ENCODE measurements at places on chromosomes 12 and 14.

DNA sequence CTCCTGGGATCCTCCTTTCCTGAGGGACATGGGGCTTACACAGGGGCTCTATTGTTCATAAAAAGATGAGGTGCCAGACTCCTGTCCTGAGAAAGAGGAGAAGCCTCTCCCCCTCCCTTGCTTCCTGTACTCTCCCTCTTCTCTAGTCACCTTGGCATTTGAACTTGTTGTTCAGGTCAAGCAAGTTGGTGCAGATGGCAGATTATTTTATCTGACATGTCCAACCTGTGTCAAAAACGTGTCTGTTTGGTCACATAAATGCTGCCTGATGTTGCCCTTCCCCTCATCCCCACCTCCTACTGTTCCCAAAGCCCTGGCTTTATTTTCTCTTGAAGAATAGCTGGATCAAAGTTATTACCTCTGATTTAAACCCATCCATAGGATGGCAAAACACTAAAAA, 154.8 kb downstream of the TMX1 start:
- DNase-seq, result no peak

- DNase-seq, result peak; percentile 28
Measured at GRCh38 chr12:113403435-113404415, at the start of gene SDS. SDS (minus strand) TSS chr12:113403887; CDS start chr12:113399708, 4,179 bp downstream.

GRCh38 chr12:1429980-1430379, 164.4 kb downstream of the FBXL14 start:
- no peak for DNase-seq

GRCh38 chr14:21575661-21576060, 4.2 kb downstream of the OR10G3 start:
- DNase-seq, result no peak

- no peak for DNase-seq
Measured at GRCh38 chr12:103986829-103987228, 21.2 kb downstream of the TDG start.

- DNase-seq, result no peak
Measured at GRCh38 chr14:55858604-55859003, 259.6 kb upstream of the PELI2 start.

- no peak for DNase-seq
Measured at GRCh38 chr12:106254724-106255123, 6.9 kb upstream of the CKAP4 start.

- DNase-seq, result peak; percentile 42
Measured at GRCh38 chr14:58637391-58638230, at the start of gene DACT1. DACT1 (plus strand) TSS chr14:58637962; CDS start chr14:58638203, 241 bp downstream.

- DNase-seq, result no peak
Measured at GRCh38 chr12:94089891-94090290, 58.5 kb upstream of the PLXNC1 start.

- DNase-seq, result no peak
Measured at GRCh38 chr12:30145684-30146032, 361.9 kb upstream of the TMTC1 start.

- no peak for DNase-seq
Measured at GRCh38 chr12:13350381-13350780, 153.9 kb downstream of the EMP1 start.

DNA sequence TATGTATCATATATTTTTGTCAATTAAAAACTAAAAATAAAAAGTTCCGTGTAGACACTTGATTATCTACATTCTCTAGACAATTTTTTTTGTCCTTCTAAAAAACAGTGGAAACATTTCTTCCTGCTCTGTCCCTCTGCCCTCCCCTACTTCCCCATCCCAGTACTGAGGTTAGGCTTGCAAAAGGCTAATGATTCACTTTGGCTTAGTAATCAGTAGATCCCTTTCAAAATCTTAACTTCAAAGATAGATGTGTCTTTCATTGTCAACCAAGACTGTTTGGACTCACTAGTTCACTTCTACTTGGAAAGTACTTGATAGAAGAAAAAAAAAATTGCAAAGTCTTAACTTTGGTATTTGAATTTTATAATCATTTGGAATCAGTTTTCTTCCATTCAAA, 3.8 kb downstream of the SETD3 start:
- no peak for DNase-seq

GRCh38 chr12:108307006-108307405, 32.1 kb downstream of the CMKLR1 start:
- no peak for DNase-seq

GRCh38 chr12:120235369-120236323, 29.9 kb downstream of the PXN start:
- no peak for DNase-seq

- no peak for DNase-seq
Measured at GRCh38 chr12:27460471-27460978, 14.0 kb downstream of the SMCO2 start.

GRCh38 chr14:25406818-25407217, 356.9 kb upstream of the STXBP6 start:
- DNase-seq, result peak; percentile 11

GRCh38 chr12:15044471-15044870, 71.6 kb downstream of the PDE6H start:
- DNase-seq, result no peak

DNA sequence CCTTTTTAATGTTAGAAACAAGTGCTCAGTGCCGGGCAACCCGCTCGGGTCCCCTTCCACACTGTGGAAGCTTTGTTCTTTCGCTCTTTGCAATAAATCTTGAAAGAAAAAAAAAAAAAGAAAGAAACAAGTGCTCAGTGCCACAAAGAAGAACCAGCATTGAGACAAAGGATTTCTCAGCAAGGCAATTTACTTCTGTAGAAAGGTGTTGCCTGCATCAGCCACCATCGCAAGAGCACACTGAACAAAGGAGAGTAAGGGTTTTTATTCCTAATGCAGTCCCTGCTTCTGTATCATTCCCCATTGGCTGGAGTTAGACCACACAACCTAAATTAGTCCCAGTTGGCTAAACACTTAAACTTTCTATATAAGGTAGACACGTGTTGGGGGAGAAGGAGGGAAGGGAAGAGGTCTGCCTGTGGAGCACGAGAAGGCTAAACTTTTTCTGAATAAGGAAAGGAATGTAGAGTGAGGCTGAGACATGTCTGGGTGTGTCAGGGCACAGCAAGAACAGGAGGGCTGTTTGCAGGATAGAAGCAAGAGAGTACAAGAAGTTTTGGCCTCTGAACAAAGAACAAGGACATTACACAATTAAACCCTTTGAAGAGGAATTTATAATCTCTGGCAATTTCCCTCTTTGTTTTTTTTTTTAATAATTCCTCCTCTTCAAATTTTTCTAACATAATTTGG, 21.4 kb downstream of the KLRF2 start:
- DNase-seq, result no peak

DNA sequence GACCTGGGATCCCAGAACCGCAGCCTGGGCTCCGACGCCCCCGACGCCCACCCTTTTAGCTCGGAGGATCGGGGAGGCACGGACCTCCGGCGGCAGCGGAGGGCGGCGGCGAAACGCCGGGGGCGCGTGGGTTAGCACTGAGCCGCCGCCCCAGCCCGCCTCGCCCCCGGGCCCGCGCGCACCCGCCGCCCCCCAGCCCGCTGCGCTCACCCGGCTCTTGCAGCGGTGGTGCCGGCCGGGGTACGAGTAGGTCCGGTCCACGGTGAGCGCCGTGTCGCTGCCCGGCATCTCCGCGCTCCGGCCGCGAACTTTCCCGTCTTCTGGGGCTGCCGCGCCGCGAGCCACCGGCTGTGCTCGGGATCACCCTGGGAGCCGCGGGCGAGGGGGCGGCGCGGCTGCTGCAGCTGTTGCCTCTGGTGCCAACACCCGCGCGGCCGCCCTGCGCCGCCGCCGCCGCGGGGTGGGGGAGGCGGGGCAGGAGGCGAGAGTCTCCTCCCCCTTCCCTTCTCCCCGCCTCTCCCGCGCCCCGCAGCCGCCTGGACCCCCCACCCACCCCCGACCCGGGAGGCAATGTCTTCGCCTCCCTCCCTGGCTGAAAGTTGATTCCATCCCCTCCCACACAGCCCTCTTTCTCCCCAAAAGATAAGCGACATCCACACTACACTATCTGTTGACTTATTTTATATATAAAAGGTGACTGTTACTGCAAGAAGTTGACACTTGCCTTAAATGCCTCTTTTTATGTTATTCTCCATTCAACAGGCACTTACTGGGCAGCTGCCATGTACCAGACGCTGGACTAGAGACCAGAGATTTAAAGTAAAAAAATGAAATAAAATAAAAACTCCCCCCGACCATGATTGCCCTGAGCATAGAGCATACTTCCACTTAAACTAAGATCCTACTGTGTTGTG, at the start of gene TMCC3:
TMCC3 (minus strand) TSS at position 415 of the 914 bp plus-strand sequence; CDS start at position 288, 127 bp downstream.
- DNase-seq, result peak; percentile 20

DNA sequence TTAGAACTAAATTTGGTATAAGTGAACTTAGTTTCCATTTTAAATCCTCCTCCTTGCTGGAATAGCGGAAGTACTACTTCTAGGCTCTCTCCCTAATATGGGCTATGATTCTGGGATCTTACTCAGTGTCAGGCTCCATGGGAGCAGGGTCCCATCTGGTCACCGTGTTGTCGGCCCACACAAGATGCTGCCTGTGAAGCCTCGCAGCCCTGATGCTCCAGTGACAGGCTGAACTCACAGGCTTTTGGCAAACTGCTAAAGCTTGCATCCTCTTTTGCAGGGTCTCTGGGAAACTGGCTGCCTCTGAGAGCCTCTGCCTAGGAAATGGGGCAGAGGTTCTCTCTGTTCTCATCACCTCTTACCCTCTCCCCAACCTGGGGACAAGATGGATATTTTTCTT, 88.4 kb downstream of the RPAP3 start:
- no peak for DNase-seq

- no peak for DNase-seq
Measured at GRCh38 chr12:71538807-71539206, 99.2 kb downstream of the LGR5 start.

- DNase-seq, result no peak
Measured at GRCh38 chr14:68956724-68957123, 22.4 kb downstream of the ACTN1 start.

GRCh38 chr14:104181761-104182530, 43.6 kb downstream of the KIF26A start:
- DNase-seq, result no peak

DNA sequence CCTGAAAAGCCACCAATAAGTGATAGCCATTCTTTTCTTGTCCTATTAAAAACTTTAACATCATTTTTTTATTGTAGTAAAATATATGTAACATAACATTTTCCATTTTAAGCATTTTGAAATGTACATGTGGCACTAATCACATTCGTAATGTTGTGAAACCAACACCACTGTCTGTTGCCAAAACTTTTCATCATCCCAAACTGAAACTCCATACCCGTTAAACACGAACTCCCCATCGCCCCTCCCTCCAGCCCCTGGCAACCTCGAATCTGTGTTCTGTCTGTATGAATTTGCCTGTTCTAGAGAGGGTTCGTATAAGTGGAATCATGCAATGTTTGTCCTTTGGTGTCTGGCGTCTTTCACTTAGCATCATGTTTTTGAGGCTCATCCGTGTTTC, 75.9 kb downstream of the CCDC92 start:
- DNase-seq, result no peak

DNA sequence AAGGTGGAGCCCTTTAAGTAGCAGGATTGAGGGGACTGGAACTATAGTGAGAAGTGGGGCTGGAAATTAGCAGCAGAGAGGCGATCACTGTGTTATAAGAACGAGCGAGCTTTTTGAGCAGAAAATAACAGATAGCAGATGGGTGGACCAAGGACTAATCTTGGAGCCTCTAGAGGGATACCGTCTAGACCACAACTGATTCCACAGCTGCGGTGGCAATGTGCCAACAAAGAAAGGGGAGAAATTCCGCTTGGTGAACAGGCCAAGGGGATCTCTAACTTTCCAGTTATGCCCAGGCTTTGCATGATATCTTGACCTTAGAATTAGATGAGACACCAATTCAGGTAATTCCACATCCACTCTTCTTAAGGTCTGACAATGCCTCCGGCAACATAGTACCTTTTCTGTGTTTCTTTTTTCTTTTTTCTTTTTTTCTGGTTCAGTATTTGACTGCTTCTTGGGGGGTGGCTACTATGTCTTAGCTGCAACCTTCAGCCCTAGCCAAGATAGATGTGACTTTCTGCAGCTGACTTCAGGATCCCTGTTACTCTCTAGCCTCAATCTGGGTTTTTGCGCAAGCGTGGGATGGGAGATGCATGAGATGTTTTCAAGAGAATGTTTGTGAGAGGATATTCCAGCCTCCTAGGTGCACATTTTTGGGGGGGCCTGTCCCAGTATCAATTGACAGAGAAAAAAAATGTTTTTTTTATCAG, 143.4 kb upstream of the CPSF6 start:
- no peak for DNase-seq

- no peak for DNase-seq
Measured at GRCh38 chr14:99225436-99226203, 46.4 kb downstream of the BCL11B start.

- DNase-seq, result peak; percentile 52
Measured at GRCh38 chr14:72774894-72775620, 118.8 kb downstream of the DPF3 start.

- no peak for DNase-seq
Measured at GRCh38 chr12:66627988-66628317, 50.9 kb downstream of the GRIP1 start.

DNA sequence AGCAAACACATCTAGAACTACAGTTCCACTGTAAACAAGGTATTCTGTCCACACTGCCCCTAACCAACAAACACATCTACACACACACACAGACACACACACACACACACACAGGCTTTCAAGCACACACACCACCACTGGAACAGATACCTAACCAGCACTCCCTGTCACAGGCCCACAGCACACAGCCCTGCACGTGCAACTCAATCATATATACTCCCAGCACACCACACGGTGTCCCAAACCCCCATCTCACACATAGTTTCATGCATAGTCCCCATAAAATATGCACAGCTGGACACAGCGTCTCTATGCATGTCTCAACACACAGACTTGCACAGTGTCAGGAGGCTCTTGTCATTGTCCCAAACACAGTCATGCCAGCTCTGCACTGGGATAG, 27.6 kb downstream of the KRT8 start:
- no peak for DNase-seq

- no peak for DNase-seq
Measured at GRCh38 chr14:35553808-35554207, 19.8 kb downstream of the INSM2 start.

- DNase-seq, result no peak
Measured at GRCh38 chr14:105123981-105124765, 44.4 kb downstream of the JAG2 start.

DNA sequence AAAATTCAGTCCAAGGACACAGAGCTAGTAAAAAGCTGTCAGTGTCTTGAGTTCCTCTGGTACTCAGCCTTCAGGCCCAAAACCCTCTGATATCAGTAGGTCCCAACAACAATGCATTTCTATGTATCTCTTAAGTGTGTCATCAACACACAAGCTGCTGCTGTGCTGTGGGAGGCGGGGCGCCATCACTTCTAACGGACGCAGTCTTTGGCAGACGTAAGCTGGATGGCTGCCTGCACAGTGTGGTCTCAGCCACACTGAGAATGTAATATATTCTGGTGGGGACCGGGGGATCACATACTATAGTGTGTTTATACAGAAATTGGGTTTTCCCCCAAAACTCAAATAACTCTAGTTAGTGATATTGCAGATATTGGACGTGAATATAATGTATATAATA, 123.9 kb downstream of the SUDS3 start:
- no peak for DNase-seq

Measured in cerebellar cortex (tissue), 1 donor.